NCI-H774 (cell line): ENCODE measurements at places on chromosomes 3 and 15.

DNA sequence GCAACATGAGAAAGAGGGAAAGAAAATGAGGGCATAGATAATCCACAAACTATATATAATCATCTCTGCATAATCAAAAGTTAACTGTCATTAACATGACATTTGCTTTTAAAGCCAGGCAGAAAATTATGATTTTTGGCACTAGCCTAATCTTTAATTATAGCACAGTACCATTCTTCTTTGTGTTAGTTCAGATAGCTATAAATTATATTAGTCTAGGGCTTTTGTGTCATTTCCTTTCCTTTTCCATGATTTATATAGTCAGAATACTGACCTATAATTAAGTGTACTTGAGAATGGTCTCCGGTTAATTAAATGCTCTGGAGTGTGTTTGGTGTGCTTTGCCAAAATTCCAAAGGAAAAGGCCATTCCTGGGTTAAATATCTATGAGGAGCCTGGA, 441.9 kb upstream of the THRB start:
- DNase-seq: no peak

GRCh38 chr15:39890621-39891020, 29.4 kb downstream of the GPR176 start:
- DNase-seq: no peak

DNA sequence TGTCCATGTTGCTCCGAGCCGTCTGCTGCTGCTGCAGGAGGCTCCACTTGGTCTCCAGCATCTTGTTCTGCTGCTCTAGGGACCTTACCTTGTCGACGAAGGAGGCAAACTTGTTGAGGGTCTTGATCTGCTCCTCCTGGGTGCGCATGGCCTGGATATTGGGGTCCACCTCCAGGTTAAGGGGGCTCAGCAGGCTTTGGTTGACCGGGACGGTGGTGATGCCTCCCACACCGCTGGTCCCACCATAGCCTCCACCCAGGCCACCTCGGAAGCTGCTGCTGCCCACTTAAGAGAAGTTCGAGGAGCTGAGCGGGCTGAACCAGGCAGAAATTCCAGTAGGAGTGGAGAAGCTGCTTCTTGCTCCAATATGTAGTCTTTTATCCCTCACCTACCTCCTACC, 180.7 kb upstream of the SYNPR start:
- no peak for DNase-seq

- no peak for DNase-seq
Measured at GRCh38 chr3:4888913-4889846, 90.1 kb upstream of the BHLHE40 start.

DNA sequence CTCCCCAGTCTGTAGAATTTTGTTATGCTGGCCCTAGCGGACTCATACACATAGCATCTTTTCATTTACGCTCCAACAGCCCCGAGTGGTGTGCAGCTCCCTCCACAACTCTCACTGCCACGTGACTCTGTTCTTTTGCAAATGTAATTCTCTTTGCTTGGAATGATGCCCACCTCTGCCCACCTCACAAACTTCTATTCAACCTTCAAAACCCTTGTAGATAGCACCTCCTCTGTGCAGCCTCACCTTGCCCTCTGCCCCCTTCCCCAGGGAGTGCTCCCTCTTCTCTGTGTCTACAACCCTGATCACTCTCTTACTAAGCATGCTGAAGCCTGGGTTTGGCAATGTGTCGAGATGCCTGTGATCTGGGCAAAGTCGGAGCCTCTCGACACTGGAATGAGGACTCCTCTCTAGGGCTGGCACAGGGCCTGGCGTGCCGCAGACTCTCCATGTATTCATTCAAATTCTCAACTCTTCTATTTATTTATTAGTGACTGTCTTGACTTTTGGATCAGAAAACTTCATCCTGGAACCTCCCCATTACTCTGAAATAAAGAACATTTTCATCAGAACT, 73.5 kb downstream of the MGLL start:
- DNase-seq: no peak
